Activated T-cell treated with anti-CD3 and anti-CD28 coated beads for 24 hours (primary cell): ENCODE measurements at places on chromosomes 1 and 21.

DNA sequence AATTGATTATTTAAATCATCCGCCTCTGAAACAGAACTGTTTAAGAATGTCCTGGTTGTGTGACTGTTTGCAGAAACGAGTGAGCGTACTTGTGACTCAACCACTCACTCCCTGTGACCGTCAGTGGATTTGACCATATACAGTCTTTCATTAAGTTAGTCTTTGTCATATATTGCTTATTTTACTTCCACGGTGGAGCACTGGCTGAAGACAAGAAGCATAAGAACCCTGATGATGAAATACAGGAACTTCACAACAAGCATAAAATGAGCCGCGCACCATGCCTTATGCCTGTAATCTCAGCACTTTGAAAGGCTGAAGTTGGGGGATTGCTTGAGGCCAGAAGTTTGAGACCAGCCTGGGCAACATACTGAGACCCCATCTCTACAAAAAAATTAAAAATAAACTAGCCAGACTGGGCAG lies 194.0 kb downstream of the TOMM20 start:
- no peak for DNase-seq

GRCh38 chr1:159895286-159895685 lies 4.7 kb downstream of the CFAP45 start:
- no peak for DNase-seq

DNA sequence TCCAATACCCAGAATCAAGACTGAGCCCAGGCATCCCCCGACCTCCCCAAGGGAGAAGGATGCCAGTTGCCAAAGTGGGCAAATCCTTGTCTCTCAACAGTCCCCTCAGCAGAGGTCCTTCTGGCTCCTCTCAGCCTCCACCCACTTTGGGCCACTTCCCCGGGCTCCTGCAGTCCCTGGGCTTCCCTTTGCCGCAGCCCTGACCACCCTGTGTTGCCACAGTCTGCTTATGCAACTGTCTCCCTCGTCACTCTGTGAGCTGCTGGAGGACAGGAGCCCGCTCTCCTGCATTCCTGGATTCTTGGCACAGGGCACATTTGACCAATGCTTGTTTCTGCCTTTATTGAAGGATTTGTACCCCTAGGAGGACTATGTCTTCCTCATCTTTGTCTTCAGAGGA lies 2.9 kb upstream of the LRP8 start:
- DNase-seq, result no peak

DNA sequence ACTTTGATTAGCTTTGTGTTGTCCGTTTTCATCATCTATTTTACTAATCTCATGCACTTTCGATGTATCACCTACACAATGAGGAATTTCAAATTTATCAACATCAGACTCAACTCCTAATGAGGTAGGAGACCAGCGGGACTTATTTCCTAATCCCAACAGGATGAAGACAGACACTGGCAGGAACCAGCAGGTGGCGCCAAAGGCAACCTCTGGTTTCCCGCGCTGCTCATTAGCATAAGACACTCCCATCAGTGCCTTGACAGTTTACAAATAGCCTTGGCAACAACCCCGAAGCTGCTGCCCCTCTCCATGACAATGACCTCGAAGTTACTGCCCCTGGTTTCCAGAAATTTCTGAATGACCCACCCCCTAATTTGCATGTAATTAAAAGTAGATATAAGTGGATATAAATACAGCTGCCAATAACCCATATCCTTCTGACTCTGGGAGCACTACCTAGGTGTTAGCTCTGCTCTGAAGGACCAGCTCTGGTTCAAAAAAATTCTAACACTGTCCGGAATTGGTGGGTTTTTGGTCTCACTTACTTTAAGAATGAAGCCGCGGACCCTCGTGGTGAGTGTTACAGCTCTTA lies 974.8 kb downstream of the ADGRL2 start:
- DNase-seq, result peak; percentile 2

DNA sequence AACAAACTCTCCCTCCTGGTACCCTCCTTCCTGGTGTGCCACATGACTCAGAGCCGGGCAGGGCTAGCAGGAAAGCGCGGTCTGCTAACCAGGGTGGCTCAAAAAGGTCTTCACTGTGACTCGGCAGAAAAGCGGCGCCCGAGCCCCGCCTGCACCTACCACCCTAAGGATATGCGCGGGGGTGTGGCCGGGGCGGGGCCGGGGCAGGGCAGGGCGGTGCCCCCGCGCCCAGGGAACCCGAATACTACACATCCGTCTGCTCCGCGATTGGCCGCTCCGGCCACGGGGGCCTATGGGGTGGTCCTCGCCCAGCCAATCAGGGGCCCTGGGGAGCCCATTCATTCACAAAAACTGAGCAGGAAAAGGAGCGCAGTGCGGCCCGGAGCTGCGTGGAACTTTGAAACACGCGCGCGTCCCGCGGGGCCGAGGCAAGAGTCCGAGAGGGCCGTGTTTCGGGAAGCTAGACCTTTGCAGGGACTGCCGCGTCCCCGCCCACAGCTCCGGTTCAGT lies 1.7 kb downstream of the LRP8 start:
- peak; percentile 95 for DNase-seq

DNA sequence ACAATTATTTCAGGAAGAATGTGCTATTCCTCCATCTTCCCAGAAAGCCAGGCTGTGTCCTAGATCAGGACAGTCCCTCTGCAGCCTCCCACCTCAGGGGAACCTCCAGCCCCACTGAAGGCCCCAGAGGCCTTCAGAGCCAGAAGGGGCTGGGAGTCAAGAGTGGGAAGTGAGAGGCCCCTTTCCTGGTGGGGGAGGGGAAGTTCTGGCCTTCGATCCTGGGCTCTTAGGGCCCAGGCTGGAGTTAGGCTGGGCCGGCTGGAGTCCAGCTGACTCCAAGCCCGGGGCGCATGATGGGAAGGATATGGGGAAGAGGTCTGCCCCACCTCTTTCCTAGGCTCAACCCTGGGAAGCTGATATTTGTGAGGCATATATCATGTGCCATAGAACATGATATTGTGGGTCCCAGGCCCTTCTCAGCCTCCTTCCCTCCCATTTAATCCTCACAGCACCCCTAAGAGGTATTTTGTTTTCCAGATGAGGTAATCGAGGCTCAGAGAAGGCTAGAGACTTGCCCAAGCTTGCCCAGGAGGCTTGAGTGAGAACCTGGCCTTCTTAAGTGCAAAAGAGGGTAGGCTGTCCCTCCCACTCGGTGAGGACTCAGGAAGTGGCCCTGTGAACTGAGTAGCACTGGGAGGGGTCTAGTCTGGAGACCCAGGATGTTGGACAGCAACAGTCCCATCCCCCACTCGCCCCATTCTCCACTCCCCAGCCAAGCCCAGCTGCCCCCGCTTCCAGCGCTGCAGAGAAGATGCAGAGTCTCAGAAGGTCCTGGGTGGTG lies 18.6 kb upstream of the HSPG2 start:
- DNase-seq, result no peak

GRCh38 chr1:159132271-159132881 lies 39.0 kb upstream of the CADM3 start:
- peak; percentile 55 for DNase-seq

DNA sequence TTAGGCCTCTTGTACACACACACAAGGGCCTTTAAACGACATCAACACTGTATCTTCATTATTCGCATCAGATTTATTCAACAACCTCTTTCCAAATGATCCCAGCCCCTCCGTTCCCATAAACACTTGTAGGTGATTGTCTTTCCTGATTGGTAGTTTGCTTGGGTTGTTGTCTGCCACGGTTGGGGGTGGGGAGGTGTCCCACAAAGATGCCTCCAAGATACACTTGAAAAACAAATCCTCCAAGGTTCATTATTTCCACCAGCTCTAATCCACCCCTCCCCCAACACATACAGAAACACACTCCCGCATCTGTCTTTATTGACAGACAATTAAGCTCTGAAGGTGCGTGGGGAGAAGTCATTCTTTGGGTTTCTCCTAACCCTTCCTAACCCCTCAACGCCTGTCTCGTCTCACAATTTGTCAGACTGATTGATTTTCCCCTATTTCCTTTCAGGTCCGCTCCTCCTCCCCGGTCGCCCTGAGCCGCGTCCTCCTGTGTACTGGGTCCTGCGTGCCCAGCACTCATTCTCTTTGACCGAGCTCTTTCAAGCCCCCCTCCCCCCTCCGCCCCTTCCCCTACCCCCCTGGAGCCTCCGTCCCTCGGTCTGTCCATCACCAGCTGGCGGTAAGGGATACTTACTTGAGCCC lies 1.4 kb downstream of the WDR26 start:
- peak; percentile 11 for DNase-seq

- DNase-seq, result no peak
Observed at GRCh38 chr1:11925938-11926292, 312 bp downstream of the KIAA2013 start.
